Activated CD4-positive, alpha-beta memory T cell treated with anti-CD3 and anti-CD28 coated beads, Interleukin-2, amount 10 ng/mL, durations not matched to agents 7 days and 5 days (primary cell): ENCODE measurements at places on chromosomes 4 and X.

DNA sequence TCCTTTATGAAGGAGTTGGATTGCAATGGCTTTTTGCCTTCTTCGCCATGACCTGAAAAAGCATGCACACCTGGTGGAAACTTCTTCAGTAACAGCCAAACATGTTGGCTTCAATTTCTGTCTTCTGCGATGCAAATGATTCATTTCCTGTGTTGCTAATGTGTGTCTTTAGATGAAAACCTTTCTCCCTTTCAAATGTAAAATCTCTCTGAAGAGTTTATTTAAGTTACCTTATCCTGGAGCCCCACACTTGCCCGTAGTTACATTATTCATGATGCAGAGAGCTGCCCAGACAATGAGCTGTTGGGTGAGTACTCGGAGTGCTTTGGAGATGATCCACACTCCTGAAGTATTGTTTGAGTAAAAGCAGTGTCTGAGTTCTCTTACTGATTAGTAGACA, 1100.9 kb downstream of the RPA4 start:
- DNase-seq, result no peak

DNA sequence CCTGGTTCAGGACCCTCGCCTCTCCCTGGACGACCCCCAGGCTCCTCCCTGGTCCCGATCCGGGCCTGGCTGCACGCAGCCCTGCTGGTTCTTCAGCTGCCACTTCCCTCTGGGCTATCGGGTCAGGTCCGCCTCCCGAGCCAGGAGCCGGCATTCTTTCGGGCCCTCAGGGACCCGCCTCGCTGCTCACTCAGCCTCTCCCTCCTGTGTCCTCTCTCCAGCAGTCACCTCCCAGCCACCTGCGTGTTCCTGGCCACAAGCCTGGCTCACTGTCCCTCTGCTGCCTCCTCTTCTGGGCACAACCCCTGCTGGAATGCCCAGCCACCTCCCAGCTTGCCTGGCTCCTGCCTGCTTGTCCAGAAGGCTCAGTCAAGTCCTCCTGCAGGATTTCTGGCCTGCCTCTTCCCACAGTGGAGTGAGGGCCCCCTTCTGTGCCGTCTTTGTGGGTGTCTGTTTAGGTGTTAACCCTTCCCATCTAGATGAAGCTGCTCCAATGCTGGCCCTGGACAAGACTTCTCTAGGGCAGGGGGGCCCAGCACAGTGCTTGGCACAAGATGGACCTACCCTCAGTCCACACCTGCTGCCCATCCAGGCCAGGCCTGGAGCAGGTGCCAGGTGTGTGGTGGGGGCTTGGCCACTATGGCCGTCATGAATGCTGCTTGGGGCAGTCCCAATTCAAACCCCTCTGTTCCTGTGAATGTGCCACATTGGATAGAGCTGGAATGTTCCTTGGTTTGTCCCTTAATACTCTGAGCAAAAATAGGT, 2.2 kb downstream of the WFS1 start:
- DNase-seq, result no peak

DNA sequence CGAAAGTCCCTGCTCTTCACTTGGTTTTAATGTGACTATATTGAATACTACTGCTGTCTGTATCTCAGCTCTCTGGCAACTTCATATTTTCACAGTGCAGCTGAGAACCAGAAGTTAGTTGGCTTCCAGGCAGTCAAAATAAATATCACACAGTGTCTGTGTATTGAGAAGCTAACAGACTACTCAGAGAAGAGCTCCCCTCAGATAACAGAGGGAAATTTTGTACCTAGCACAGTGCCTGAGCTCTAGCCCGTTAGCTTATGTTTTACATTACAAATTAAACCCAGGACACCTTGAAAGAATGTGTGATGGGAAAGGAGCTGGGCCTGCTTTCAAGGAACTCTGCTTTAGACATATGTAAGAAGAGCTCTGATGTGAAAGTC, 22.7 kb downstream of the JADE1 start:
- no peak for DNase-seq

DNA sequence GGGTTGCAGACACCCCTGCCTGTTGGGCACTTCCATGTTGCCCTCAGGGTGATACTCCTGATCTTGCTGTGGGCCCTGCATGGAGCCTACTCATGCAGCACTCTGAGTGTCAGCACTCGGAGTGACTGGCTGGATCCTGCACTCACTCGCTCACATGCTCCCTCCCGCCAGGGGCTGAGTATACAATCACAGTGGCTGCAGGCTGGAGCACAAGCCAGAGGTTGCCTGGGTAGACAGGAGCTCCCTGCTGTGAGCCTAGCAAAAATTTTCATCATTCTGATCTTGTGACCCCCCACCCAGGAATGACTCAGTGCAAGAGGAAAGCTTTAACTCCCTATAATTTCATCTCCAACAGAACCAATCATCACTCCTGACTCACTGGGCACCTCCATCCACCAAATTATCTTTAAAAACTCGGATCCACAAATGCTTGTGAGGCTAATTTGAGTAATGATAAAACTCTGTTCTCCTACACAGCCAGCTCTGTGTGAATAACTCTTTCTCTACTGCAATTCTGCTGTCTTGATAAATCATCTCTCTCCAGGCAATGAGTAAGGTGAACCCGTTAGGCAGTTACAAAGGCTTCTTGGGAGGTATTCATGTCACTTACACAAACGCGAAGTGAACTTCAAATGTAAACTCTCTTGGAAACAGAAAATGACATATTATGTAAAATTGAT, 1180.8 kb upstream of the PABPC4L start:
- DNase-seq, result no peak

GRCh38 chr4:37662861-37663390, 23.2 kb downstream of the RELL1 start:
- DNase-seq, result no peak

DNA sequence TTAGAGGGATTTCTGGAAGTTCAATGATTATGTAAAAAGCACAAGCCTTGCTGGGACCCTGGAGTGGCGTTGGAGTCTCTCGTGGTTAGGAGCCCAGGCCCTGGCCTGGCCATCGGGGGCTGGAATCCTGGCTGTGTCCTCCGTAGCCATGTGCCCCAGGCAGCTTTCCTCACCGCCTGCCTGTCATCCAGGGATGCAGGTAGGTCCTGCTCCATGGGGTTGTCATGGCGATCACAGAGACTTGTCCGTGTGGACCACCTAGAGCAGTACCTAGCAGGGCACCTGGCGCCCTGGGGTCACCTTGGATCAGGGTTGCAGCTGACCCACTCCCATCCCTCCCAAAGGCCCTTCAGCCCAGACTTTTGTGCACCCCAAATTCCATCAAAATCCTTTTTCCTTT, 30.2 kb upstream of the WFS1 start:
- DNase-seq, result no peak
